ENCODE measurements at places on chromosomes 1 and 21.
A peak's percentile ranks its signal among the peaks of the same experiment; 100 is the strongest.

DNA sequence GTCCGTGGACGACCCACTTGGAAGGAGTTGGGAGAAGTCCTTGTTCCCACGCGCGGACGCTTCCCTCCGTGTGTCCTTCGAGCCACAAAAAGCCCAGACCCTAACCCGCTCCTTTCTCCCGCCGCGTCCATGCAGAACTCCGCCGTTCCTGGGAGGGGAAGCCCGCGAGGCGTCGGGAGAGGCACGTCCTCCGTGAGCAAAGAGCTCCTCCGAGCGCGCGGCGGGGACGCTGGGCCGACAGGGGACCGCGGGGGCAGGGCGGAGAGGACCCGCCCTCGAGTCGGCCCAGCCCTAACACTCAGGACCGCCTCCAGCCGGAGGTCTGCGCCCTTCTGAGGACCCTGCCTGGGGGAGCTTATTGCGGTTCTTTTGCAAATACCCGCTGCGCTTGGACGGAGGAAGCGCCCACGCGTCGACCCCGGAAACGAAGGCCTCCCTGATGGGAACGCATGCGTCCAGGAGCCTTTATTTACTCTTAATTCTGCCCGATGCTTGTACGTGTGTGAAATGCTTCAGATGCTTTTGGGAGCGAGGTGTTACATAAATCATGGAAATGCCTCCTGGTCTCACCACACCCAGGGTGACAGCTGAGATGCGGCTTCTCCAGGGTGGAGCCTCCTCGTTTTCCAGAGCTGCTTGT lies 32.4 kb downstream of the PRMT2 start:
- DNase-seq: peak; percentile 39

DNA sequence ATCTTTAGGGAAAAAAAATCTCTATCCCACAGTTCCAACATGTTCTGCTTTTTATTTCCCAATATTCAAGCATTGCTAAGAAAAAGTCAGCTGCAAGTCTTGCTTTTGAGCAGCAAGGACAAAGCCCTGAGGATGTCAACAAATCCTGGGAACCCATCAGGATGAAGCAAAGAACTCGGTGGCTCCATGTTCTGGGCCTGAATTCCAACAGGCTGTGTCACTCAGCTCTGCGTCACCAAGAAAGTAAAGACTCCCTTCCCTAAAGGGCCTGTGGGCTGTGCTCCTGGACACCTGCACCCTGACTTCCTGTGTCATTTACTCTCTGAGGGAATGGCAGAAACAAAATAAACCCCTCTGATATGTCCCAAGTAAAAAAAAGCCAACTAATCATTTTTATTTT lies 95.5 kb downstream of the TIAM1 start:
- DNase-seq: no peak

DNA sequence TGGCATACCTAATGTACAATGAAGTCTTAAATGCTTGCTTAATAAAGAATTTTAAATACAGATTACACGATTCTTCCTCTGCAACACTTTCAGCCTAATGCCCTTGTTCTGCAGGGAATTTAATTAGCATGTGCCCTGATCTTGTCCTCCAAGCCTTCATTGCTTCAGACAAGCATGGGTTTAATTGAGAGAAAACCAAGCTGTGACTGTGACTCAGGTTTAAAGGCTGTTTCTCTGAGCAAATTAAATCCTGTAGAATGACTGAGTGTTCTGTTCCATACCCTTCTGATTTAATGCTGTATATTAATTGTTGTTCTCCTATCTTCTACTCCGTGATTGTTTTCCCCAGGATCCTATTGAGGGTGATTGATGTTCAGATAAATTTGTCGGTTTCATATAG lies 269.0 kb upstream of the PRMT6 start:
- no peak for DNase-seq

GRCh38 chr1:40936931-40937339 lies 42.6 kb upstream of the CTPS1 start:
- peak; percentile 48 for DNase-seq

GRCh38 chr1:209886219-209886536 lies 51.8 kb upstream of the SYT14 start:
- no peak for DNase-seq

DNA sequence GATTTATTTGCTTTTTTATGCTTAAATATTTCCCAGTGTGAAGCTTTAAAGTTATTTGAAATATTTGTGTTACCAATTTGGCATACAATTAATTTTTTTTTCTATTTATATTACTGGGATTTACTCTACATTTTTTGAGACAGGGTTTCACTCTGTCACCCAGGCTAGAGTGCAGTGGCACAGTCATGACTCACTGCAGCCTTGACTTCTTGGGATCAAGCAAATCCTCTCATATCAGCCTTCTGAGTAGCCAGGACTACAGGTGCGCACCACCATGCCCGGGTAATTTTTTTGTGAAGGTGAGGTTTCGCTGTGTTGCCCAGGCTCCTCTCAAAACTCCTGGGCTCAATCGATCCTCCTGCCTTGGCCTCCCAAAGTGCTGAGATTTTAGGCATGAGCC lies 39.5 kb downstream of the BACH1 start:
- DNase-seq: no peak

- DNase-seq: no peak
Measured at GRCh38 chr1:159307346-159308020, 5.3 kb downstream of the FCER1A start.

- DNase-seq: no peak
Measured at GRCh38 chr1:38898653-38899230, 17.4 kb upstream of the GJA9 start.

GRCh38 chr21:19122356-19122755 lies 718.8 kb upstream of the TMPRSS15 start:
- no peak for DNase-seq

GRCh38 chr1:205192287-205192686 lies 19.2 kb downstream of the DSTYK start:
- no peak for DNase-seq

GRCh38 chr21:22235866-22236590 lies 1237.8 kb downstream of the NCAM2 start:
- no peak for DNase-seq

All from AG10803 (cell line).